Esophagus squamous epithelium (tissue), 5 donors: ENCODE measurements at places on chromosomes 5 and 9. TPM values are rescaled to one million over a fixed set of nuclear protein-coding genes. Genes with fewer than 3 reads are reported as not detected.
A peak's percentile ranks its signal among the peaks of the same experiment; 100 is the strongest.

CDC20B gene
- total RNA-seq = not detected

CFAP90 gene
- not detected for total RNA-seq

DNA sequence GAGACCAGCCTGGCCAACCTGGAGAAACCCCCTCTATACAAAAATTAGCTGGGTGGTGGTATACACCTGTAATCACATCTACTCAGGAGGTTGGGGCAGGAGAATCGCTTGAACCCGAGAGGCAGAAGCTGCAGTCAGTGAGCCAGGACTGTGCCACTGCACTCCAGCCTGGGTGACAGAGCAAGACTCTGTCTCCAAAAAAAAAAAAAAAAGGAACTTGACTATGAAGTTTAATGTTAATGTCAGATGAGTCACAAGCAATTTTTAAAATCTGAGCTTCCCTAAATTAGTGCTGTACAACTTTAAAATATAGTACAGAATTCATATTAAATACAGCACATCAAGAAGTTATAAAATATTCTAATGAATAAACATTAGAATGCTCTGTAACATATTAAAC is 1.5 kb downstream of the MEIKIN start:
- no peak overlapping the region for H3K4me3 ChIP-seq
- no peaks in the 10 kb centered on the region for H3K4me1 ChIP-seq
- H3K36me3 ChIP-seq = no peaks in the 10 kb centered on the region
- no peaks in the 10 kb centered on the region for H3K27me3 ChIP-seq
- DNase-seq = no peak

DNA sequence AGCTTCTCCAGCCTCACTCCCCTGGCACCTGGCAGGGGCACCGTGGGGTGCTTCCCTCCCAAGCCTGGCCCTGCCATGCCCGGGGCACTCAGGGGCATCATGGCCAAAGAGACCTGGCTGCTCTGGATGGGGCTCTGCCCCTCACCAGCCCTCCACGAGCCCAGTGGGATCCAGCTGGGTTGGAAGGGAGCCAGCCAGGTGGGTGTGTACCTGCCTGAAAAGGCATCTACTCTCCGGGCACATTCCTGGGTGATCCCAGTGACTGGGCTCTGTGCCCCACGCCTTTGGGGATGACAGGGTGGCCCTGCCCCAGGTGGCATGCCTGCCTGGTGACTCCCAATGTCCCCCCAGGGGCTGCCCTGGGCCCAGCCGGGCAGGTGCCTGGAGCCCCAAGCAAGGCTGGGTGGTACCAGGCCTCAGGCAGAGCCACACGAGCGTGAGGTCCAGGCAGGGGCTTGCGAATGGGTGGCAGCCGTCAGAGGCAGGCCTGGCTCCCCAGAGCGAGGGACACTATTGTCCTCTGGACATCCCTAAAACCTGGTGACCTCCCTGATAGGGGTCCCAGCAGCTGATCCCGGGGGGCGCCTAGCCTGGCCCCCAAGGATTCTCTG is 777 bp downstream of the GPSM1 start:
- no peak for DNase-seq
- peak overlapping the region; percentile 65 for H3K4me3 ChIP-seq
- no peaks in the 10 kb centered on the region for H3K36me3 ChIP-seq
- H3K27me3 ChIP-seq = no peaks in the 10 kb centered on the region
- H3K27ac ChIP-seq = peak overlapping the region; percentile 87

DNA sequence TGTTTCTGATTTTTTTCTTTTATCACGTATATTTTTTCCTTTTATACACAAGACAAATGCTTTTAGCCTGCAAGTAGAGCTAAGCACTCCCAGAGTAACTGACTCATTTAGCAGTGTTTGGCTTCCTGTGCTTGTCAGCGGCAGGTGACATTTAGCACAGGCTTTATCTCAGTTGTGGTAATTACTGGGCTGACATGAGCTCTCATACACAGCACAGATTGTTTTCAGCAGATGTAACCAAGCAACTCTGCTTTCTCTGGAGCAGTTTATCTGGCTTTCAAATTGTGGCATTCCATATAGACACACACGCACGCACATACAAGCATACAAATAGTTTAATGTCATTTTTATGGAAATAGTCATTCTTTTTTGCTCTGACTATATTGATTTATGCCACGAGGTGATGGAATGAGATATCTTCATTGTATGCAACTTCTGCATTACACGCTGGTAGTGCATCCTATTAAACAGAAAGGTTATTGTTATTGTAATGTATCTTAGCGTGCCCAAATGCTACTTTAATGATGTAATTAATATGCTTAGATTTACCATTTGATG is 379.0 kb upstream of the GRAMD2B start:
- DNase-seq = no peak
- H3K4me1 ChIP-seq = no peaks in the 10 kb centered on the region
- no peak overlapping the region for H3K4me3 ChIP-seq
- no peaks in the 10 kb centered on the region for H3K27me3 ChIP-seq
- H3K36me3 ChIP-seq = no peaks in the 10 kb centered on the region

- DNase-seq = no peak
- no peaks in the 10 kb centered on the region for H3K27me3 ChIP-seq
- no peak overlapping the region for H3K27ac ChIP-seq
- H3K4me3 ChIP-seq = no peak overlapping the region
These were observed 2.7 kb downstream of the CD274 start for GRCh38 chr9:5453004-5453403.

COL5A1 gene
- 4.0 TPM for total RNA-seq

GRCh38 chr5:1685066-1685465 is 114.6 kb downstream of the MRPL36 start:
- no peaks in the 10 kb centered on the region for H3K27me3 ChIP-seq
- H3K27ac ChIP-seq = no peak overlapping the region
- H3K36me3 ChIP-seq = no peaks in the 10 kb centered on the region
- no peaks in the 10 kb centered on the region for H3K4me1 ChIP-seq
- H3K4me3 ChIP-seq = no peak overlapping the region

- no peak for DNase-seq
- H3K27me3 ChIP-seq = no peaks in the 10 kb centered on the region
- no peak overlapping the region for H3K4me3 ChIP-seq
- H3K36me3 ChIP-seq = no peaks in the 10 kb centered on the region
- peaks cover 6% of the 10 kb centered on the region for H3K4me1 ChIP-seq
These were observed 8.5 kb downstream of the CDX1 start for GRCh38 chr5:150175076-150175475.
